Activated naive CD4-positive, alpha-beta T cell treated with anti-CD3 and anti-CD28 coated beads for 36 hours (primary cell): ENCODE measurements at places on chromosomes 11 and 22.

DNA sequence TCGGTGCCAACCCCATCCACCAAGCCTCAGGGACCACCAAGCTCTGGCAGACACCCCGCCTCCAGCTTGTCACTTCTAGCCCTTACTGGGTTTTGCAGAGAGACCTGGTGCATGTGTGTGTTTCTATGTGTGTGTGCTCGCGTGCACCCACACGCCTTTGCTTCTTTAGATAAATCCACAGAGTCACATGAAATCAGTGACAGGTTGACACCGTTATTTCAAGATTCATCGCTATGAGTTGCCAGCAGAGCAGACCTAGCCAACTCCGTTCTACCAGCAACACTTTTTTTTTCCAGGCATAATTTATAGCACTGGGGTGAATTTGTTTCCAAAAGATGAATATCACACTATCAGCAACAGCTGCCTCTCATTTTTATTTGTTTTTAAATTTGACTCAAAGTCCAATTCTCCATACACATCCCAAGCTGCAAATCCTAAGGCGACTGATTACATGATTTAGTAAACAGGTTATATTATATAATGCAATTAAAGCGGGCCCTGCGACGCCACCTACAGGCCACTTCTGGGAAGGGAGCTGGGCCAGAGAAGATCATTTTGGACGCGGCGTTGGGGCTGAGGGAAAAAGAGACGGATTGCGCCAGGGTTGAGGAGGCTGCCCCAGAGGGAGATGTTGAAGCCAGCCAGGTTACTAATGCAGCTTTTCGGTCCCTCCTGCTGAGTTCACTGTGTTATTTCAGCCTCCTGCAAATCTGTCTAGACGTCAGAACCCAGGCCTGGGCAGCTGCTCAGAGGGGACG is 150.5 kb downstream of the FEZ1 start:
- peaks cover 6% of the 10 kb centered on the region for H3K27me3 ChIP-seq
- H3K4me1 ChIP-seq: no peaks in the 10 kb centered on the region
- no peak overlapping the region for H3K4me3 ChIP-seq
- peak; percentile 66 for DNase-seq
- no peak overlapping the region for H3K27ac ChIP-seq

GRCh38 chr11:66607126-66607834 is 9.2 kb upstream of the RBM14 start:
- H3K27me3 ChIP-seq: no peaks in the 10 kb centered on the region
- H3K27ac ChIP-seq: no peak overlapping the region
- H3K36me3 ChIP-seq: peaks cover 6% of the 10 kb centered on the region
- DNase-seq: no peak

DNA sequence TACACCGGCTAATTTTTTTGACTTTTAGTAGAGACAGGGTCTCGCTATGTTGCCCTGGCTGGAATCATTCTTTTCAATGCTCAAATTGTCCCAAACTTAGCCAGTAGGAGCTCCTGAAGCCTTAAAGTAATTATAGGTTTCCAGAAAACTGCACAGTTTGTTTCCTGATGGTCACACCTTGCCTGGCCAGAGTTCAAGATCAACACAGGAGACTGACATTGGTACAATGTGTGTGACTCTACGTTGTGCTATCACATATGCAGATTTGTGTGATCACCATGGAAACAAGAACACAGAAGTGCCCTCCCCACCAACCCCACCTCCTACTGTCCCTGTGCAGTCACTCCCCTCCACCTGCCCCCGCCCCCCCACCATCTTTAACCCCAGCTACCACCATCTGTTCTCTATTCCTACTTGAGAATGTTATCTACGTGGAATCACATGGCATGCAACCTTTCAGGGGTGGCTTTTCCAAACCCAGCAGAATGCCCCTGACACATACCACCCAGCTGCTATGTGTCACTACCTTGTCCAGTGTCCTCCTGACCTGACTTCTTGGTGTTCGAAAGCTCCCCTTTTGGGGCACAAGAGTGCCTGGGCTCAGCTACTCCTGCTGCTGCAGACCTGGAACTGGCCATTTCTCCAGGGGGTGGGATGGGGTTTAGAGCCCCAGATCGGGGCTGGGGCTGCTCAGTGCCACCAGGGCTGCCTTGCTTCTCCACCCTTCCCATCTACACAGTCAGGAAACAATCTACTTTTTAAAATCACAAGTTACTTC is 6.1 kb upstream of the NAP1L4 start:
- H3K27ac ChIP-seq: no peak overlapping the region
- H3K36me3 ChIP-seq: peaks cover 22% of the 10 kb centered on the region
- H3K27me3 ChIP-seq: no peaks in the 10 kb centered on the region
- no peak for DNase-seq
- H3K4me1 ChIP-seq: no peaks in the 10 kb centered on the region

- peaks cover 51% of the 10 kb centered on the region for H3K36me3 ChIP-seq
- no peak overlapping the region for H3K4me3 ChIP-seq
- no peak overlapping the region for H3K27ac ChIP-seq
- DNase-seq: no peak
Observed at GRCh38 chr11:112051768-112052167, 22.0 kb downstream of the PIH1D2 start.

GRCh38 chr11:10109806-10110205 is 184.2 kb downstream of the SBF2 start:
- H3K36me3 ChIP-seq: no peaks in the 10 kb centered on the region
- no peak for DNase-seq
- no peak overlapping the region for H3K4me3 ChIP-seq
- no peak overlapping the region for H3K27ac ChIP-seq
- no peaks in the 10 kb centered on the region for H3K27me3 ChIP-seq
- no peaks in the 10 kb centered on the region for H3K4me1 ChIP-seq

GRCh38 chr22:44542561-44543222 is 44.7 kb upstream of the RTL6 start:
- H3K27ac ChIP-seq: no peak overlapping the region
- H3K36me3 ChIP-seq: no peaks in the 10 kb centered on the region
- no peaks in the 10 kb centered on the region for H3K4me1 ChIP-seq
- DNase-seq: no peak
- peaks cover 21% of the 10 kb centered on the region for H3K27me3 ChIP-seq
- H3K4me3 ChIP-seq: no peak overlapping the region

DNA sequence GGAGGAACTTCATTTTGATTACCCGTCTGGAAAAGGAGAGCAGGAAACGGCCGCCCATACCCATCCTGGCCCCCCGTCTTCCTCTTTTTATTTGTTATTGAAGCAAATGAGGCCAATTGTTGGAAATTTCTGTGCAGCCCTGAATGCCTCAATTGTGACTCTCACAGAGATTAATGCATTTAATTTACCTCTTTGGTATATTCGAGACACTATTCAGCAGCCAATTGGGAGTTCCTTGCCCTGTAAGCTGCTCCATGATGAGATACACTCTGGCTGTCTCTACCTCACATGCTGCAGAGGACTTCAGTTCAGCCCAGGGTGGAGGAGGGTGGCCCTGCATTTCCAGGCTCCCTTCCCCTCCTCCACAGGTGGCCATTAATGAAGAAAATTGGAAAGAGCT is 60.6 kb upstream of the NTM start:
- no peaks in the 10 kb centered on the region for H3K4me1 ChIP-seq
- H3K4me3 ChIP-seq: no peak overlapping the region
- H3K36me3 ChIP-seq: no peaks in the 10 kb centered on the region
- no peak for DNase-seq

- H3K36me3 ChIP-seq: no peaks in the 10 kb centered on the region
- H3K4me3 ChIP-seq: no peak overlapping the region
- no peak for DNase-seq
- H3K4me1 ChIP-seq: no peaks in the 10 kb centered on the region
Observed at GRCh38 chr11:126766440-126766839, 234.1 kb downstream of the KIRREL3 start.

DNA sequence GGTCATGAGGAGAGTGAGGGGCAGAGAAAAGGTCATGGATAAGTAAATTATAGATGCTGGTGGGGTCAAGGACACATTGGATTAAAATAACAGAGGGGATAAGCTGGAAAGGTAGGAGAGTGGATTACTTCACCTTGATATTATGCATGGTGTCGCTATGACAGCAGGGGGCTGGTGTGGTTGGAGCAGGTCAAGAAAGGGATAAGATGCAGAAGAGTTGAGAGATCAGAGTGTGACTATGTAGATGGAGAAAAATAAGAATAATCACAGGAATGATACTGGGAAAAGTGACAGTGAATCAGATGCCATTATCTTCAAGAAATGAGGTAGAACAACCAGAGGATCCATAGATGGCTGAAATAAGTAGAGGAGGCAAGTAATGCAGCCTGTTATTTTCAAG is 29.4 kb upstream of the AMOTL1 start:
- no peak overlapping the region for H3K27ac ChIP-seq
- no peak for DNase-seq
- no peaks in the 10 kb centered on the region for H3K36me3 ChIP-seq
- no peak overlapping the region for H3K4me3 ChIP-seq

GRCh38 chr11:27022659-27023251 is 17.9 kb upstream of the BBOX1 start:
- no peak overlapping the region for H3K27ac ChIP-seq
- no peak for DNase-seq
- H3K27me3 ChIP-seq: no peaks in the 10 kb centered on the region
- H3K4me1 ChIP-seq: no peaks in the 10 kb centered on the region
- no peak overlapping the region for H3K4me3 ChIP-seq

DNA sequence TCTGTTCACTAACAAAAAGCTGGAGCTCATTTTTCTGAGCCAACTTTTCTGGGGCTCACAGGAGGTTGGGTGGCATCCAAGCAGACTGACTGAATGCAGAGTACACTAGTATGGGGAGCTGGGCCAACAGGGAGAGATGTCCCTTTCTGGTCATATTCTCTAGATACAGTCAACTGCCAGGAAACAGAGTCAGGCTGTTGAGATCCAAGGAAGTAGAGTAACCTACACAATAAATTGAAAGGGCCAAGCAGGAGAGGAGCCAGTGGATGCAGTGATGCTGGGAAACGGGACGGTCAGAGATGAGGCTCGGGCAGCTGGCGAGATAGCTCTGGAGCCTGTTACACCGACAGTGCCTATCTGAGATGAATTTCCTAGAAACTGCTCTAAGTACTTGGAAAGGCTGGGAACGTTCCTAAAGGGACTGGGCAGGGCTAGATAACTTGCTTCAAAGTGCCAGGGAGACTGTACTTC is 71.1 kb downstream of the LARGE2 start:
- H3K27ac ChIP-seq: no peak overlapping the region
- no peak for DNase-seq
- peaks cover 7% of the 10 kb centered on the region for H3K4me1 ChIP-seq
- H3K27me3 ChIP-seq: no peaks in the 10 kb centered on the region
- H3K36me3 ChIP-seq: no peaks in the 10 kb centered on the region

DNA sequence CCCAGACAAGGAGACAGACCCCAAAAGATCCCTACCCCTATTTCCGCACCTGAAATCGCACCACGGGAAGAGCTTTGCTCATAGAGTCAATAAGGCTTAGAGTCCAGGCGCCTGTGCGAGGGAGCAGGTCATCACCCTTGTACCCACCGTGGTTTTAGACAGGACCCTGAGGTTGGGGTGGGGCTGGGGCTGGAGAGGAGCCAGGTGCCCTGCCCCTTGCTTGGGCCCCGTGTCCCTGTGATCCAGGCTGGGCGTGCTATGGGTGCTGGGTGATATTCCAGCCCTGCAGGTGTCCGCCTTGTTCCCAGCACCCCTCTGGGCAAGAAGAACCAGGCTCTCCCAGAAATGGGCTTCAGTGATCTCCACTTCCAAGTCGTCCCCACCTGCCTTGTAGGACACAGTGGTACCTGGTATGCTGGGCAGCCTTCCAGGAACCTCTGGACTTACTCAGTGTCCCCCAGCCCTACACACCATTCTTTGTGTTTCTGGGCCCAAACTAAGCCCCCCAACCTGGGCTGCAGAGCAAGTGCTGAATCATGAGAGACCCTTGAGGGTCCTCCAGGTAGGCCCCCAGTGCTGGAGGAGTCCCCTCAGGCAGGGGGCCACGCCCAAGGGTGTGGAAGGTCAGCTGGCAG is 4.5 kb downstream of the CD81 start:
- peaks cover 56% of the 10 kb centered on the region for H3K4me1 ChIP-seq
- no peaks in the 10 kb centered on the region for H3K36me3 ChIP-seq
- no peaks in the 10 kb centered on the region for H3K27me3 ChIP-seq
- no peak overlapping the region for H3K4me3 ChIP-seq
- no peak for DNase-seq

GRCh38 chr11:88831303-88831890 is 234.4 kb downstream of the GRM5 start:
- no peaks in the 10 kb centered on the region for H3K36me3 ChIP-seq
- H3K4me3 ChIP-seq: no peak overlapping the region
- H3K27ac ChIP-seq: no peak overlapping the region
- no peaks in the 10 kb centered on the region for H3K27me3 ChIP-seq
- peaks cover 12% of the 10 kb centered on the region for H3K4me1 ChIP-seq
- no peak for DNase-seq

- no peaks in the 10 kb centered on the region for H3K4me1 ChIP-seq
- no peak overlapping the region for H3K4me3 ChIP-seq
- no peak overlapping the region for H3K27ac ChIP-seq
Observed at GRCh38 chr11:27412192-27412691, 49.2 kb upstream of the CCDC34 start.

GRCh38 chr11:77175021-77175842 is 47.2 kb downstream of the MYO7A start:
- no peaks in the 10 kb centered on the region for H3K36me3 ChIP-seq
- H3K27ac ChIP-seq: no peak overlapping the region
- no peak for DNase-seq
- no peak overlapping the region for H3K4me3 ChIP-seq

DNA sequence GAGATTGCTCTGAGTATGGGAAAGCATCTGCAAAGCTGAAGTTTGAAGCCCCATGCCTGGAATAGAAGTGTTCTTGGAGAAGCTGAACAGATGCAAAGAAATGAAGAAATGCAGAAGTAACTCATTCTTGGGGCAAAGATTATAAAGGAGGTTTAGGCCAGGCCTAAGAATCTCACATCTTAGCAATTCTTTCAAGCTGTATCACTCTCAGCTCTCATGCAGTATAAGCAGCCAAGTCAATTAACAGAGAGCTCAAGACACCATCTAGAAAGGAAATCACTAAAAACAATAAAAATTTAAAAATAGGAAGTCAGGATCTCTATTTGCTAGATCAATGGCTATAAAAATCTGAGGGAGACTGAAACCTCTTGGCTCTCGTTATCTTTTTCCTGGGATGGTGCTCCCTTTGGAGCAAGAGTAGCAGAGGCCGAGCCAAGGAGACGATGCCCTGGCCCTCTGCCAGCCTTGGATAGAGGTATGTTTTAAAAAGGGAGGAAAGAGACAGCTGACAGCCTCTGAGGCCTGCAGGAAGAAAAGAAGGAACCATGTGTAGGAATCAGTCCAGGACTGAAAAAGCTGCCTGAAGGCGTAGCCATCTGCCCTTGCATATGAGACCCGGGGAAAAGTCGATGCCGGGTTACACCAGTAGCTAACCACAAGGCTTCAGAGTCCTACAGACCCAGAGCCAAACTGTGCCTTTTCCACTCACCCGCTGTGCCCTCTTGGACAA is 229.8 kb downstream of the BLID start:
- H3K4me3 ChIP-seq: no peak overlapping the region
- H3K27ac ChIP-seq: no peak overlapping the region
- H3K4me1 ChIP-seq: no peaks in the 10 kb centered on the region
- no peaks in the 10 kb centered on the region for H3K27me3 ChIP-seq
- H3K36me3 ChIP-seq: no peaks in the 10 kb centered on the region
- no peak for DNase-seq

- peaks cover 21% of the 10 kb centered on the region for H3K4me1 ChIP-seq
- no peak overlapping the region for H3K4me3 ChIP-seq
- H3K27me3 ChIP-seq: no peaks in the 10 kb centered on the region
Observed at GRCh38 chr22:37043828-37044538, 7.6 kb upstream of the KCTD17 start.
